ENCODE measurements at places on chromosomes 7 and 10. TPM values are rescaled to one million over a fixed set of nuclear protein-coding genes. Genes with fewer than 3 reads are reported as not detected.

The LRIT1 gene
- total RNA-seq: not detected

The GIMAP6 gene
- 0.56 TPM for total RNA-seq

The PPP1R3C gene
- 5.2 TPM for total RNA-seq

The TMEM225B gene
- total RNA-seq: 1.6 TPM

The KCNMA1 gene
- 8.4 TPM for total RNA-seq

The SPDYE2 gene
- not detected for total RNA-seq

The ZNF117 gene
- total RNA-seq: 0.70 TPM

The DNAJC12 gene
- 18.2 TPM for total RNA-seq

The ZNF518A gene
- 4.5 TPM for total RNA-seq

The SLIT1 gene
- not detected for total RNA-seq

The OLAH gene
- total RNA-seq: not detected

The OR2A7 gene
- not detected for total RNA-seq
